ENCODE measurements at places on chromosomes 7 and 10.

DNA sequence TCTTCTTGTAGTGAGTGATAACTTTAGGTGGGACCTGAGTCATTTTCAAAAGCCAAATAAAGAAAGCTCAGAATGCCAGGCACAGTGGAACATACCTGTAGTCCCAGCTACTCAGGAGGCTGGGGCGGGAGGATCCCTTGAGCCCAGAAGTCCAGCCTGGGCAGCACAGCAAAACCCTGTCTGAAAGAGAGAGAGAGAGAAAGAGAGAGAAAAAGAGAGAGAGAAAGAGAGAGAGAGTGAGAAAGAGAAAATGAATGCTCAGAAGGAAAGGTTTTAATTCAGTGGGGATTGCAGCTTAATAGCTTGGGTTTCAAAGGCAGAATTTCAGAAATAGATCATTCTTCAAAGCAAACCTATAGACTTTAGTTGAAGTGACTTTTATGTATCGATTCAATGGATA lies 25.7 kb downstream of the GPNMB start:
- no peak for ATAC-seq

DNA sequence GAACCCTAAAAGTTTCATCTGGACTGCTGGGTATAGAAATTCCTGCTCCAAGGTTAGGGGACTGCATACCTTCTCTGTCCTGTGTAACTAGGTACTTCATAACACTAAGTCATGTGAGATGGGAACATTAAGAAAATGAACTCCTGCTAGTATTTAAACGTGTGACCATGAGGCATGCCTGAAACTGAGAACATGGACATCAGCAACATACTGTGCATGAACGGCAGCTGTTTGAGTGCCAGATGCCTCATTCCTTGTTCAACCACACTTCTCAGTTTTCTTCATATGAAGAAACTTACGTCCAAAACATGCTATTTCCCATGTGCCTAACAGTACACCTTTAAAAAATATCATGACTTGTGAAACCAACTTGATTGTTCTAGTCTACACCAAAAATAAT lies 88.5 kb downstream of the CREM start:
- ATAC-seq = no peak

- ATAC-seq = no peak
Observed at GRCh38 chr7:108000875-108001763, 1.8 kb downstream of the LAMB1 start.

- ATAC-seq = no peak
Observed at GRCh38 chr7:120156476-120156875, 116.5 kb upstream of the KCND2 start.

- ATAC-seq = no peak
Observed at GRCh38 chr7:144723301-144723700, 112.6 kb downstream of the TPK1 start.

GRCh38 chr10:707456-707855 lies 18.0 kb upstream of the DIP2C start:
- no peak for ATAC-seq

- ATAC-seq = no peak
Observed at GRCh38 chr7:95220328-95220727, 104.0 kb downstream of the PON1 start.

- ATAC-seq = no peak
Observed at GRCh38 chr7:108307194-108307593, 149.0 kb downstream of the NRCAM start.

GRCh38 chr10:28256776-28257175 lies 46.1 kb downstream of the MPP7 start:
- ATAC-seq = no peak

DNA sequence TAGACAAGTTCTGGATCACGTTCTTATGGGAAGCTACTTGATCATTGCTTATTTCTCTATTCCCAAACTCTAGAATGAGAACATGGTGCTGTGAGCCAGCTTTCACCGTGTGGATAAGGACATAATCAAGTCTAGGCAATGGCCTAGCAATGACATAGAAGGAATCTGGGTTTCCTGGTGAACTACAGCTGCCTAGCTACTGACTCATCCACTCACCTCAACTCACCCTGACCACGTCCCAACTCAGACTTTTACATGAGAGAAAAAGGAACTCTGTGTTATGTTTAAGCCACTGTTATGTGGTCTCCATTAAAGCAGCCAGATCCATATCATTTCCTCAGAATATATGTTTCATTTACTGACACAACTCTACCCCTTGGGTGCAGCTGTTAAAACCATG lies 18.8 kb upstream of the MET start:
- peak; percentile 47 for ATAC-seq

- no peak for ATAC-seq
Observed at GRCh38 chr7:37598824-37599223, 84.7 kb upstream of the GPR141 start.

- no peak for ATAC-seq
Observed at GRCh38 chr7:158357898-158358821, 229.5 kb downstream of the PTPRN2 start.

DNA sequence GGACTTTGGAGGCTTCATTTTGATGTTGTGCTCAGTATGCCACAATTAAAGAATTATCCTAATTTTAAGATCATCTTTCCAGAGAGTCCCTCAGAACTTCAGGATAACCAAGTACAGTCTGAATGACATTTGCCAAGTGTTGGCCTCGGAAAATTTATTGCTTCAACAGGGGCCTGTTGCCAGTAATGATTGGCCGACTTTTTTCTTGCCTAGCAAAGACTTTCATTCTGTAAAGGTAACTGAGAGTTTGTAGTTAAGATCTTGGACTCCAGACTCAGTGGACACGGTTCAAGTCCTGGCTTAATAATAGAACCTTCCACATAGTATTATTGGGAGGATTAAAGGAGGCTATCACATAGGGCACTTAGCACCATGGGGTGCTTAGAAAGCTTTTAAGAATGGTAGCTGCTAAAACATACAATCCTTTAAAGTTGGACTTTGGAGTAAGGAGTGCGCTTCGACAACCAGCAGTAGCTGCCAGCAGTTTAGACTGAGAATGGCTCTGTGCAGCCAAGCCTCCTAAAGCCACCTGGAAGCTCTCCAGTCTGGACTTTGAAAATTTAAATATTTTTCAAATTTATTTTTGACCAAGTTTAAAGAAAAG lies 90.0 kb downstream of the PLCE1 start:
- no peak for ATAC-seq

DNA sequence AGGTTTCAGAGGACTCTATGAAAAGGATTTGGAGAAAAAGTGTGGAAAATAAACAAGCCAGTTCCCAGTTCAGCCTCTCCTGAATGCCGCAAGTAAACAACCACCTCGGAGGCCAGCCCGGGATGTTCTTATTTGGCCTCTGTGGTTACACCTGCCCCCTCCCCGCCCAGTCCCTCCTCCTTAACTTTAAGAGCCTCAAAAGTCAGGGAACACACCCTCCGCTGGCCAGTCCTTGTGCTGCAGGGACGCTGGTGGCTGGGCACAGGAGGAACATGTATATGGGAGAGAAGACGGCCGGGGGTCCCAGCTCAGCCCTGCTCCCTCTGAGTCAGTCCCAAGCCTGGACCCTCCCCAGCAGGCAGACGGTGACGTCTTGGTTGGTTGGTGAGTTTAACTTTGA lies 6.1 kb downstream of the CHST3 start:
- ATAC-seq = no peak

- no peak for ATAC-seq
Observed at GRCh38 chr7:99359465-99360154, 14.9 kb upstream of the ARPC1B start.

DNA sequence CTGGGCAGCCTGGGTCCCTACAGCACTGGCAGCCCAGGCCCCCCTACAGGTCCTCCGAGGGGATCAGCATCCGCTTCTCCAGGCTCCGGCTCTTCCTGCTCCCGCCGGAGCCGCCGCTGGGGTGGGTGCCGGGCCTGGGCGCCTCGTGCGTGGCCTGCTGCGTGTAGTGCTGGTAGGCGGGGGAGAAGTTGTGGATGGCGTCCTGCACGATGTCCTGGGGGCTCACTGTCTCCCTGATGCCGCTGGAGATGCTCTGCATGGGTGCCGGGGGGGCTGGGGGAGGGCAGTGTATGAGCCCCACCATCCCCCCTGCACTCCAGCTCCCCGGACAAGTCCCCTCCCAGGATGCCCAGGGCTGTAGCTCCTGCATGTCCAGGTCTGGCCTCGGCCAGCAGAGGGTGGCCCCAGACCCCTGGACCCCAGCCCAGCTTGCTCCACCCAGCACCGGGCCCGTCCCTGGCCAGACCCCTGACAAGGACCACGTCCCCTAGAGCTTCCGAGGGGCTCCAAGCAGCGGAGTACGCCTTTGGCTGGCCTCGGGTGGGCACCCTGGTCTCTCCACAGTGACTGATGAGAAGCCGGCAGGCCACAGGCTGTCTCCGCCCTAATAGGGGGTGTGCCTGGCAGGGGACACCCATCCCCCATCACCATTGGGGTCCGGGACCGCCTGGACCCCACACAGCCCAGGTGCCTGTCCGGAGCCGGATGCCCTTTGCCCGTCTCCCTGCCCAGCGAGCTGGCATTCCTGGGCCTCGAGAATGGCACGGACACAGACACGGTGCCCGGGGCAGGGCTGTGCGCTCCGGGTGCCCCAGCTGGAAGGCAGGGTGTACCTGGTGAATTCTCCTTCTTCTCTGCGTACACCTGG lies 8.9 kb downstream of the TMEM184A start:
- no peak for ATAC-seq

GRCh38 chr10:14782691-14783363 lies 8.1 kb upstream of the FAM107B start:
- no peak for ATAC-seq

GRCh38 chr7:8601121-8601520 lies 167.7 kb downstream of the NXPH1 start:
- ATAC-seq = no peak

- no peak for ATAC-seq
Observed at GRCh38 chr7:28588602-28589001, 176.3 kb downstream of the CREB5 start.

- no peak for ATAC-seq
Observed at GRCh38 chr10:111221682-111222480, 145.1 kb downstream of the ADRA2A start.

DNA sequence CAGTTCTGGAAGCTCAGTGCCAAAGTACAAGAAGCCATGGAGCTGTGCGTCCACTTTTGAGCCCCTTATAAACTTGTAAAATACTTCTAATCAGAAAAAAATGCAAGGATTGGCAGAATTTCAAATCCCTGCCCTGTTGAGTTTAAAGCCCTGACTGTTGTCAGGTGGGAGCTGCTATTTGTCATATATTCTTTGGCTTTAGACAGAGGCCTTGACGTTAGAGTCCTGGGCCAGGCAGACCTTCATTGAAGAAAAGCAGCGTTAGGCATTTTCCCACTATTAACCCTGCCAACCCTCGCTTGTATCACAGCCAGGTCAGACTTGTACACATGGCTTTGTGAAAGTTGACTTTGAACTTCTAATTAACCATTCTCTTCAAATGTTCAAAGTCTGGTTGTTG lies 155.4 kb downstream of the TWIST1 start:
- ATAC-seq = no peak

GRCh38 chr10:22481687-22482539 lies 136.6 kb downstream of the SPAG6 start:
- ATAC-seq = no peak

GRCh38 chr10:61285749-61286148 lies 167.4 kb downstream of the TMEM26 start:
- no peak for ATAC-seq

- ATAC-seq = no peak
Observed at GRCh38 chr7:4815609-4816418, 40.4 kb downstream of the AP5Z1 start.

GRCh38 chr10:60349426-60349825 lies 40.2 kb downstream of the ANK3 start:
- ATAC-seq = no peak

DNA sequence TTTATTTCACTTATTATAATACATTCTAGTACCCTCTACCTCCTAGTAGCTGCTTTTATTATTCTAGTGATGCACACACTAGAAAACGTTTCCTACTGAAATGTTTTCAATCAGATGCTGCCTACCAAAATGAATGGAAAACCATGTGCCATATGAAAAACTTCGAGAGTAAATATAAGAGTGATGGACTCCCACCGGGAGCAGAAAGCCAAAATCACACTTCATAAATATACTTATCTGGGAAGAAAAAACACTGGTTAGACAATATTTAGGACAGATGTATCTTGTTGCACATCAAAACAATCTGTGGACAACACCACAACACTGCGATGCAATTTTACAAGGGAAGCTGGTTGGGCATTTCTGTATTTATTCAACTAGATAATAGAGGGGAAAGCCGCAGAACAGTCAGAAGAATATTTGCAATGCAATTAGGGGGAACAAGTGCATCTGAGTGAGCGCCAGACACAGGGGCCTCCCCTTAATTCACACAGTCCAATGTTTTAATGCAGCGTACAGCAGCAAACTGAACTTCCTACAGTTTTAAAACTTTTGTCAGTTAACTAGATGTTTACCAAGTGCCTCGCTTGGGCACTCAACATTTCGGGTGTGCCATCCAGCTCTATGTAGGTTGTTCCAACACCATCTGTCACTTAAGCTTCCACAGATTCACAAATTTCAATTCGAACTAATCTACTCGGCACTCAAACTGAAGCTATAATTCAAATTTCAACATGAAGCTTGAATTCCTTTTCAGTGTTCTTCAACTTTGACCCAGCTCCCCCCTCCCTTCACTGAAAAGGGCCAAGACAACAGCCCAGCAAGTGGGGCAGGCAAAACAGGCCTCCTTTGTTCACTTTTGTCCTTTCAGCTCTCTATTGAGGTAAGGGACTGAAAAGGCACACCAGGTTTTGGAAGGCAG lies 7.4 kb downstream of the NRCAM start:
- no peak for ATAC-seq

DNA sequence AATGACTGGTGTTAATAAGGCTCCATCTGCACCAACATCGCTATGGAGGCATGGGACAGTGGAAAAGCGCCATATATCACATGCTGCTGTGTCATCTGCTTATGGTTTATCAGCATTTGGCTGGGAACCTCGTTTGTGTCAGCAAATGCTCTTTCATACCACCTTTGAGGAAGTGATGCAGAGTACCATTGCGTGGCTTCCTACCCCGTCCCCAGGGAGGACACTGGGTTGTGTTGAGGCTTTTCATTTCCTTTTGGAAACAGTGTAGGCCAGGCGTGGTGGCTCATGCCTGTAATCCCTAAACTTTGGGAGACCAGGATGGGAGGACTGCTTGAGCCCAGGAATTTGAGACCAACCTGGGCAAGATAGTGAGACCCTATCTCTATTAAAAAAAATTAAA lies 6.8 kb downstream of the TACR2 start:
- ATAC-seq = peak; percentile 77

DNA sequence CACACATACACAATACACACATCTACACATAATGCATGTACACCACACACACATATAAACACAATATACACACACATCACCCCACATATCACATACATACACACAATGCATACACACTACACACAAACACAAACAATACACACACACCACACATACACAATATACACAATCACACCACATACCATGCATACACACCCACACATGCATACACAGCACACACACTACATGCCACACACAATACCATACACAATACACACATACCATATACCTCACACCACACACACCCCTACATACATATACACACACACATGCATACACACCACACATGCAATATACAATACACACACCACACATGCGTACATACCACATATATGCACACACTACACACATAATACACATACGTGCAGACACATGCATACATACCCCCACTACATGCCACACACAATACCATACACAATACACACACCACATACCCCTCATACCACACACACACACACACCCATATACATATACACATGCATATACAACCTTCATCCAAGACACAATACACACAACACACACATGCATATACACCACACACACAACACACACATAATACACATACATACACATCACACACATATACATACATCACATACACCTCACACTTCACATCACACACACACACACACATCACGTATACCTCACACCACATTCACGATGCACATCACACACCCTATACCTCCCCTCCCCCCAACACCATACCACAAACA lies 34.0 kb downstream of the PSMC2 start:
- no peak for ATAC-seq

- peak; percentile 36 for ATAC-seq
Observed at GRCh38 chr10:131352765-131353290, 41.3 kb upstream of the TCERG1L start.
